Activated CD4-positive, alpha-beta T cell treated with anti-CD3 and anti-CD28 coated beads for 24 hours (primary cell): ENCODE measurements at places on chromosomes 12 and 14.

DNA sequence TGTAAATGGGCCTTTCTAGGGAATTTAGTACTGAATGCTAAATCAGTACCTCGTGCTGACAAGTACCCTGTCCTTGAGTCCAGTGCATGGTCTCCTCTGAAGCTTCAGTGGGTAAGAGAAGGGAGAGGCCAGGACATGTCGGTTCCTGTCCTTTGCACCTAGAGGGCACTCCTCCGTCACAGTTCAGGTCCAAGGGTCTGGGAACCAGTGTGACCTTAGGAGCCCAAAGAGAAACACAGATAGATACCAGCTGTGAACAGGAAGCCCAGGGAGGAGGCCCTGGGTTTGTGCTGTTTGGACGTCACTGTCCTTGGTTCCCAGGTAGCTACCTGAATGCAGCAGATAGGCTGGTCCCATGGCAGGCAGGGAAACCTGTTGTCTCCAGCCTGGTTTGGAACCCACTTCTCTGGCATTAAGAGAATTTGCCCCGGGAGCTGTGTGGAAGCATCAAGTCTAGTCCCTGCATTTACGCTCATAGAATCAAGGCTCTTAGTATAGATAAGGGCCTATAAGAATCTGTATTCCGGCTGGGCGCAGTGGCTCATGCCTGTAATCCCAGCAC lies 3.9 kb upstream of the FGF23 start:
- DNase-seq, result no peak

- no peak for DNase-seq
Measured at GRCh38 chr14:89317051-89317691, 99.9 kb downstream of the FOXN3 start.

DNA sequence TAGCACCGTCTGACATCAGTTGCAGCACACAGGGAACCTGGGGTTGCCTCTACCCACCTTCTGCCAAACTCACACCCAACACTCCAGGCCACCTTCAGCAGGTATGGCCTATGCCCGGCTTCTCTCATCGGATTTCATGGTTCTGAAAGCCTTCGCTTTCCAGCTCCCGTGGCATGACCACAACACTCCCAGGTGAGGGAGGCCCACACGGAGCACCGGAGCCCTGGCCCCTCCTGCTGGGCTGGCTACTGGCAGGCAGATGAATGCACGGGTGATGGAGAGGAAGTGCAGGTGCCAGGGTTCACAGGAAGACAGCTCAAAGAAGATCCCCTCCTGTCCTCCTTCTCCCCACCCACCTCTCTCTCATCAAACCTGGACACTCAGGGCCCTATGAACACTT lies 37.2 kb downstream of the CACNA2D4 start:
- no peak for DNase-seq

DNA sequence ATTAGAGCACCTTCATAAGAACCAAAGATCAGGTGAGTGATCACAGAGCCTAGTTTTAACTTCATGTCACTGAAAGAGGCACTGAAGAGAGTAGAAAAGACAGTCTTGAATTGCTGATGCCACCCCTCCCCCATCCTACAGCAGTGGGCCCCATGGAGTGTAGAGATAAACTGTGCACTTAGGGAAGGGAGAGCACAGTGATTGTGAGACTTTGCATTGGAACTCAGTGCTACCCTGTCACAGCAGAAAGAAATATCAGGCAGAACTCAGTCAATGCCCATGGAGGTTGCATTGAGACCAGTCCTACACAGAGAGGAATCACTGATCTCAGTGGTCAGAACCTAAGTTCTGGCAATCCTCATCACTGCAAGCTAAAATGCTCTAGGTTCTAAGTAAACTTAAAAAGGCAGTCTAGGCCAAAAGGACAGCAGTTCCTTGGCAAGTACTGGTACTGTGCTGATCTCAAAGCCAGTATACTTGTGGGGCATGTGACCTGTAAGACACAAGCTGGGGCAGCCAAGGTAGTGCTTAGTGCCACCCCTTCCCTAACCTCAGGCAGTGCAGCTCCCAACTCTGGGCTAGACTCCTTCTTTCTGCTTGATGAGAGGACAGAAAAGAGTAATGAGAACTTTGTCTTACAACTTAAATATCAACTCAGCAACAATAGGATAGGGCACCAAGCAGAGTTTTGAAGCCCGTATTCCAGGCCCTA lies 94.1 kb downstream of the FSCB start:
- no peak for DNase-seq

DNA sequence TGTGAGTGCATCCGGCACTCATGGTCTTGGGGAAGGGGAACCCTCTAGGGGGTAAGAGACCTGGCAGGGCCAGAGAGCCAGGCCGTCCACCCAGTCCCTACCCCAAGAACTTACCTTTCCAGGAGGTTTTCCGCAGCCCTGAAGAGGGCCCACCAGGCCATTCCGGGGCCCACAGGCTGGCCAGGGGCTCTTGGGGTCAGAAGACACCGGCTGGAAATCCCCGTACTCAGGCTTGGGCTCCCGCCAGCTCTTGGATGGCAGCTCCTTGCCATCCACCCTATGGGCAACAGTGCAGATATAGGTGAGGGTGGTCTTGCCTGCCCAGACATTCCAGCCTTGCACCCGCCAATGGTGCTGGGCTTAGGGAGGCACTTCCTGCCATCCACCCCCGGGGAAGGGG lies 34.6 kb downstream of the NCKAP5L start:
- DNase-seq, result no peak

GRCh38 chr12:88720785-88721650 lies 140.7 kb upstream of the KITLG start:
- no peak for DNase-seq

- DNase-seq, result no peak
Measured at GRCh38 chr14:77556946-77557345, 58.3 kb upstream of the ISM2 start.

DNA sequence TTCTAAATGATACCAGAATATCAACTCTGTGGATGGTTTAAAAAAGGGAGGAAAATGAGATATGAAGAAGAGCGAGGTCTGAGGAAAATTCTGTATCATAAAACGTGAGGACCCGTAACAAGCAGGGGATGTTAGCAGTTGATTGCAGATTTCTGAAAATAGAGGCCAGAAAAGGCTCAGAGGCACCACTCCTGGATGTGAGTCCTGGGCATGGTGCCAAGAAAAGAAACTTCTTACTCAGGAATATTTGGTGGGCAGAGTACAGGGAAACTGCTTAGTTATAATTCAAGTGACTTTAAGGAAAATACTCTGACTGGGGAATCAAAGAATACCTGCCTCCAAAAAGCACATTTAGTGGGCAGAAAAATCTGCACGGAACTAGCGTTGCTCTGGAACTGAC lies 85.5 kb downstream of the PRICKLE1 start:
- DNase-seq, result no peak

- no peak for DNase-seq
Measured at GRCh38 chr12:91896286-91897024, 249.2 kb downstream of the BTG1 start.

DNA sequence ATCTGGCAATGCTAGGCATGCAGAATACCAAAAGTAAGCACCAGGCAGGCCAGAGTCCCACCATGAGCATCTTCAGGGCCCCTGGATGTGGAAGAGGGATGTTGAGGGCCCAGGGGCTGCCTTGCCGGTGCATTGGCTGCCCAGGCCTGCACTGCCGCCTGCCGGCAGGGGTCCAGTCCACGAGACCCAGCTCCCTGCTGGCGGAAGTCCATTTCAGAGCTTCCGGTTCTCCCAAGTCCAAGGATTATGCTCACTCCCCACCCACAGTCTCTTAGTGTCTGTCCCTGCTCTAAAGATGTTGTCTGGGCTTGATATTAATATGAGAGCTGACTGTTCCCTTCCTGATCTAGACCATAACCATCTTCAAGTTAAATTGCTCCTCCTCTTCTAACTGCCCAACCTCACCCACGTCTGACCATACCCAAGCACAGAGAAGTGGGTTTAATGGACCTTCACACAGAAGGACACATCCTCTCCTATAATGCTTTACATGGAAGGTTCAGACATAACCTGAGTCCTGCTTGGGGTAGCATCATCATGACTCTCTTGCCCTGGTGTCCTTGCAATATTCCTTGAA lies 117.4 kb downstream of the DAD1 start:
- no peak for DNase-seq

GRCh38 chr14:29927376-29928116 lies at the start of gene PRKD1:
PRKD1 (minus strand) TSS chr14:29927847.
- no peak for DNase-seq

DNA sequence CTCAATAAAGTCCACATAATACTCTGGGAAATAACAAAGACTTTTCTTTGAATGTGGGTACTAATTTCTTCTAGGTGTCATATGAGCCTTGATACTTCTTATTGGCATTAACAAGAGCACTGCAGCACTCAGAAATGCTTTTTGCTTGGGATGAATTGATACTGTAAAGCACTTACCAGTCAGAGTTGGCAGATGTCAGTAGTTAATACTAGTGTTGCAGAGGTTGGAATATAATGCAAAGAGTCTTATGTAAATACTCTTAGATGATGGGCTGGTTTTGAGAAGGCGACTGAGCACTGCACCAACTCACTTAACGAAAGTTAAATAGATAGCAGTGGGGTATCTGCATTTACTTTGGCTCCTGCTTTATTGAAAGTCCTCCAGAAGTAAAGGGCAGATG lies 25.6 kb upstream of the MBIP start:
- DNase-seq, result no peak

- no peak for DNase-seq
Measured at GRCh38 chr12:32499048-32499447, 99.7 kb downstream of the FGD4 start.

DNA sequence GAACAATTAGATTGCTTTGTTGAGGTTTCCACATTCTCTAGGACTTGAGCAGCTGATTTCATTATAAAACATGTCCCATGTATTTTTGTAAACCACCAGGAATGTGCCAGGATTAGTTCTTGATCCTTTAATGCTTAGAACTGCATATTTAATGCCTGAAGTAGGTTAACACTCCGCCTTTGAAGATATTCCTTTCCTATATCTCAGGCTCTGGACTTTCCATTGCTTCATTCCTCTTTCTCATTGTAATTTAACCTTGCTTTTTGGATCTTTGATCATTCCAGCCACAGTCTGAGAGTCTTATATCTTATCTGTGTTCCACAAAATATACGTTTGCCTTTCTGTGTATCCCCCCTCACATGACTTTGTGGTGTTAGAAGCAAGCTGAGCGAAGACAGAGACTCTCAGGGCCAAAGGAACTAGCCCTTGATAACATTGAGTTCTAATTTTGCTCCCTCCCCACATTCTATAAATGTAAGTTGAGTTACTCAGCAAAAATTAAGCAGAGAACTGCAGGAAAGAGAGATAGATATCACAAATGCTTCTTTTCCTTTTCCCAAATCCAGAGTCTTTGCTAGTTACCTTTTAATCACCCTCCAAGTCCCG lies 2.4 kb upstream of the CLEC1B start:
- no peak for DNase-seq

DNA sequence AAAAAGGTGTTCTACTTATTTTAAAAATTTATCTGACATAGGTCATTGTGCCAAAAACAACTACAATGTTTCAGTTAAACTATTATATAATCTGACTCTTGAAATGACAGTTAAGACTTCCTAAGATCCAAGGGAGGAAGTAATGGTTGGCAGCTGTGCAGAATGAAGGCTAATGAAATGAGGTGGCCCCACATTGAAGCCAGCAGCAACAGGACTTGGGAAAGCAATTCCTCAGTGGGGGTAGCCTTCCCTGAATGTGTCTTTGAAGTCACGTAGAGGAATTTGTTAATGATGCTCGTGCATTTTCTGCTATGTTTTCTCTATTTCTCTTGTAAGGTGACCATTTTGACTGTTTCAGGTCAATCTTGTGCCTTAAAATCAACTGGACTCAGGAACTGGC lies 162.4 kb upstream of the DAAM1 start:
- DNase-seq, result no peak

GRCh38 chr12:121107681-121108080 lies 25.0 kb upstream of the P2RX7 start:
- no peak for DNase-seq

GRCh38 chr14:58987591-58987990 lies 200.9 kb upstream of the DAAM1 start:
- no peak for DNase-seq

DNA sequence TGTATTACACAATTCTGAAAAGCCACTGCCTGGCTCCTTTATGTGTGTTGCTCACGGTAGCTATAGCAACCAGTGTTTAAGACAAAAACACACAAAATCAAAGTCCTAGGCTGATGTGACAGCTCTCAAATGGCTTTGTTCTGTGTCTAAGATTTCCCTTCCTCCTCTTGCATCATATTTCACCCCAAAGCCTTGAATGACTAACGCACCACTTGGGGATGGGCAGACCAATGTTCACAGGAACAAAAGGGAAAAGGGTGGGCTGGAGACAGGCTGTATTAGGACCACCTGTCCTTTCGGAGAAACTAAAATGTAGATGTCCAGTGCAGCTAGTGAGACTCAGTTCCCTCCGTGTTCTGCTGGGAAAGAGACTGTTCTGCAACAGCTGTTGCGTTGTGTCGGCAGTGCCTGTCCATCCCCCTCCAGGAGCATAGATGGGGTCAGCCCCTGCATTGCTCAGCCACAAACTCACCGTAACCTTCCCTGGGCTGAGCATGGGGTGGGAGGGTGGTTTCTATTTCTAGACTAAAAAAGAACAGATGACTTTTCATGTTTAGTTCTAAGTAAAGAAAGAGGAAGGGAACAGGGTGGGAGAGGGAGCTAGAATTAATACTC lies 26.8 kb upstream of the DAAM1 start:
- no peak for DNase-seq

DNA sequence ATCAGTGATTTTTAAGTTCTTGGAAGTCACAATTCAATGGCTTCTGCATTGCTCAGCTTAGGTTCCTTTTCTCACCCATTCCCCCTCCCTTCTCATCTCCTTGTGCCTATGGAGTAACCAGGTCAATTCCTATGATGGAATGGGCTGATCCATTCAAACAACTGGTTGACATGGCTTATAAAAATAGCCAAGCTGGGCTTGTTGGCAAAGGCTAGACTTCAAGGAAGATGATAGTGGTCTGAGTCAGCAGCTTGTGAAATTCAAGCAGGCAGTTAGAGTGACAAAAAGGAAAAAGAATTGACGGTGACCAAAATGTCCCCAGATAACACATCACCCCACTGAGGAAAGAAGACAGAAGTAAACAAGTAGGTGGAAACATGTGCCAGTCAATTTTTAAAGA lies 119.9 kb upstream of the PCED1B start:
- DNase-seq, result no peak

DNA sequence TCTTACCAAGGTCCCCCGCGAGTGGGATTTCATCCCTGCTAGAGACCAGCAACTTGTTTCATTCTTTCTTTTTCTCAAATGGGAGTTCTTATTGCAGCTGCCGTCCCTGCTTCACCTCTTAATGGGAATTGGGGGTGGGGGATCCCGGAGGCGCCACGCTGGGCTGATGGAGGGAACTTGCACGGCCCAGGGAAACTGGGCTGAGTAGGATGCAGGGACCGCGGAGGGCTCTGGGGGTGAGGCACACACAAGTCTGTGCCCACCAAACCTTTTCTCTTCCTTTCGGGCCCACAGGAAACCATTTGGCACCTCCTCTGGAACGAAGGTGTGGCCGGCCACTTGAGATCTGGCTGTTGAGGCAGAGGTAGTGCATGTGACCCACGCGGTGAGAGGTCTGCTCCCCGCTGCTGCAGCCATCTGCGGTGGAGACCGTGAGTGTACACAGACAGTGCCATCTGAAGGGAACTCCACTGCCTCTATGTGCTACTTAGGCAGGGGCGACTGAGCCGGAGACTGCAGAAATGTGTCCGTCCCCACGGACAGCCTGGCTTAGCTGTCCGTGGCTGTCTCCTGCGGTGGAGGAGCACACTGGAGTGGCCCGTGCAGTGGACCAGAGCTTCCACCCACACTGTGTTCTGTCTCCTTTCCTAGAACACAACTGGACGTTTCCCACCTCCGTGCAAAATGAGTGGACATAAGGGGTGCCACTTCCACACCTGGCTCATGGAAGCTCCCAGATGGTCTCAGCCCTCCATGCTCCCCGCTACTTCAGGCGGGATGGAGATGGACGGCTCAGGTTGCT lies 42.1 kb upstream of the TESC start:
- no peak for DNase-seq

GRCh38 chr12:51000245-51000644 lies 25.9 kb downstream of the SLC11A2 start:
- DNase-seq, result no peak
